AML-193 (cell line): ENCODE measurements at places on chromosomes 12 and 14.

GRCh38 chr14:90780519-90780918 is 35.7 kb downstream of the TTC7B start:
- no peak for DNase-seq

DNA sequence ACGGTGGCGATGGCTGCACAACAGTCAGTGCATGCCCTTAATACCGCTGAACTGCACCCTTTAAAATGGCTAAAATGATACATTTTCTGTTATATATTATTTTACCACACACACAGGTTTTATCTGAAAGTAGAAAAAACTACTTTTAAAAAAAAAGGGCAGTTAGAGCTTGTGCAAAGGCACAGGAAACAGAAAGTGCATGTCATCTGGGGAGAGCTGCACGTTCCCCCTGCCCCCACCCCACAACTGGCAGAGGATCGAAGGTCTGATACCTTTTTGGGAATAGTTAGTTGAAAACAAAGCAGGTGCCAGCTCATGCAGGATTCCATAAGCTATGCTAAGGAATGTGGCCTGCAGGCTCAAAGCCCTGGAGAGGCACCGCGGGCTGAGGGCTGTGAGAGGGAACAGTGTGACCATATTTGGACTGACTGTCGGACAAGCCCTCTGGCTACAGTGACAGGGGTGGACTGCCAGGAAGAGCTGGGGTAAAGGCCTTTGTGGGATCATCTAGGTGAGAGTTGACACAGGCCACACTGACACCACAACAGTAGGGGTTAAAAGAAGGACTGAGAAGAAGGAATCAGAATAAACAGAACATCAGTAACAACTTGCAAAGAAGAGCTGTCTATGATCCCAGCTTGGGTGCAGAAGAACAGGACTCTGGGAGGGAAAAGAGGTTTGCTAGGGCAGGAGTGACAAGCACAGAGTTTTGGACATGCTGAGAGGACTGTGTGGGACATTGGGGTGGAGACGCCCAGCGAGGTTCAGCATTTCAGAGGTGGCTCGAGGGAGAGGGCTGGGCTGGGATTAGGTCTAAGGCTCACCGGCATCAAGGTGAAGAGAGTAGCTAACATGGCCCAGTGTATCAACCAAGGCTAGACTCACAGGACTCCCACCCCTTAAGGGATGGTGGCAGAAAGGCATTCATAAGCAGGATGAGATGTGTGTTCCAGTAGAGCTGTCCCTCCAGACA is 54.6 kb downstream of the ACTN1 start:
- no peak for DNase-seq

- DNase-seq: no peak
Measured at GRCh38 chr12:15728118-15728598, 61.0 kb downstream of the EPS8 start.

DNA sequence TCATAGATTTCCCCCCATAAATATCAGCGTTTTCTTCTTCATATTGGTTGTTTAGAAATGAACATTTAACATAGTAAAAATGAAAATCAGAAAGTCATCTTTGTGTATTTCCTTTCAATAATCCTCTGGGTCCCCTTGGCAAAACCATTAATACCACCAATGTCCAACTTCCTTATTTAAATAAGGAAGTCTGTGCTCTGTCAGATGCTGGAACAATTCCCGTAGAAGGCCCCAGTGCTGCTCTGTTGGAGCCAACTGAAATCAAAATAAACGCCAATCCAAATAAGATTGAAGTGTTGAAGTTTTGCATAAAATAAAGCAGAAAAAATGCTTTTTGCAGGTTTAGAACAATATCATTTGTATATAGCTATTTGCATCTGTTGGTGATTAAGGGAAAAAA is 93.1 kb downstream of the PPM1H start:
- DNase-seq: peak; percentile 84

- DNase-seq: no peak
Measured at GRCh38 chr12:21987755-21988154, 46.5 kb upstream of the ABCC9 start.

DNA sequence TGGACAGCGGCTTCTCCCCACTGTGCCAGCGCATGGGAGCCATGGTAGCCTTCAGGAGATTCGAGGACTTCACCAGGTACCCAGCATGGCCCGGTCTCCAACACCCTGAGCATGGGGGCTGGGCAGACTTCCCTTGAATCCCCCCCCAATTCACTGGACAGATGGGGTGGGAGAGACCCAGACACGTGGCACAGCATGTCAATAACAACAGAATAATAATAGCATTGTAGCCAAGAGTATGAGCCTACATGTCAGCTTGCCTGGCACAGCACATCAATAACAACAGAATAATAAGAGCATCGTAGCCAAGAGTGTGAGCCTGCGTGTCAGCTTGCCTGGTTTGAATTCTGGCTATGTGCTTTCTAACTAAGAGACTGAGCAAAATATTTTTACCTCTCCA is 76.4 kb downstream of the FOXN4 start:
- no peak for DNase-seq

- no peak for DNase-seq
Measured at GRCh38 chr12:57735198-57735855, 3.2 kb downstream of the AGAP2 start.

- no peak for DNase-seq
Measured at GRCh38 chr12:109121346-109121880, 5.0 kb downstream of the ACACB start.

- no peak for DNase-seq
Measured at GRCh38 chr12:104276273-104277131, 27.0 kb upstream of the EID3 start.

GRCh38 chr12:2856051-2856450 is 788 bp downstream of the TEX52 start:
- DNase-seq: no peak

DNA sequence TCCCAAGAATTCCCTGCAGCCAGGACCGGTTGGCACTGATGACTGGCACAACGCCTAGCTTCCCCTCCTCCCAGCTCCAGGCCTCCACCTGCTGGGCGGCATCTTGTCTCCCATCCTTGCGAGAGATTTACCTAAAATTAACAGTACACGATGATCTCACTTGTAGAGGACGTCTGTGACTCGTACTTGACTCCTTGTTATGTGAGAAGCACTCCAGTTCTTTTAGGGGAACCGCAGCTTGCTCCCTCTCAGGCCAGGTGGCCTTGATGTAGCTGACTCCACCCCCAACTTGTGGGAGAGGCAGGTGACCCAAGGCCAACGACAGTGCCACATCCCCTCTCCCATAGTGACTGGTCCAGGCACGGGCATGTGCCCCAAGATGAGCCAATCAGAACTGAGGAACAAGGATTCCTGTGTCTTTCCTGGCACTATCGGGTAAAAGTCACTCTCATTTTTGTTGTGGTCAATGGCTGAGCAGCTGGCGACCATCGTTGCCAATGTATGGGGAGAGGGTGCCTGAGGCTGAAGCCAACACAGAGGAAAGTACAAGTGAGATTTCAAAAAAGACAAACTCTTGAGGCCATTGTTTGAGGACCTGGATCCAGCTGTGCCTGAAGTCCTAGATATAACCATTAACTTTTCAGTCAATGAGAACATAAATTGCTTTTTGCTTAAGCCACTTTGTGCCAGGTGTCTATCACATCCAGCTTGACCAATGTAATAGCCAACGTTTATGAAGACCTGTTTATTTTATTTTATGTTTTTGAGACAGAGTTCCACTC is 208.7 kb downstream of the RBM19 start:
- no peak for DNase-seq
